ENCODE measurements at places on chromosomes 5 and 9.

DNA sequence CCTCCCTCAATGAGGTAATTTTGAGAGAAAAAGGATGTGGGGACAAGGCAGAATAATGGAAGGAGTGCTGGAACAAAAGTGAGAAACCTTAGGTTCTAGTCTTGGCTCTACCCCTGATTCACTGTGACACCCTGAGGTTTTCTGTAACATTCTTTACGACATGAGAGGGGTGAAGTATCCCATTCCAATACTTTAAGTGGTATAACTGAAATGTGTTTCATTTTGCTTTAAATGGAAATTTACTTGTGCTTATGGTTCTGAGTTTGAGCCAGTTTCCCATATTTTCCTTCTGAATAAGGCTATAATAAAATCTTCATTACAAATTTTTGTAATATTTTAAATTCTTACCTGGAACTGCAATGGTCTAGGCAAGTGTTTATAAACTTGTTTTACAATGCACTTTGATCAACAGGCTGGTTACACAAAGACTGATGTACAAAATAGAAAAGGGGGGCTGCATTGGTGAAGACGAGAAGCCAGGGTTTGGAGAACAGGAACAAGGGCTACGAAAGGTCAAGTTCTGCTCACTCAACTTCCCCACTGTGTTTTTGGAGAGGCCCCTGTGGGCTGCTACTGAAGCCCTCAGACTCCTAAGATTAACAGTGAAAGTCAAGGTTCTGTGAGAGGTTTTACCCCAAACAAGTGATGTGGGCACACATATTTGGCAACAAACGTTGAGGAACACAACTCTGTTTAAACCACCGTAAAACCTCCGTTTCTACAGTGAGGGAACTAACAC, 171.9 kb upstream of the ELL2 start:
- no peak for DNase-seq

DNA sequence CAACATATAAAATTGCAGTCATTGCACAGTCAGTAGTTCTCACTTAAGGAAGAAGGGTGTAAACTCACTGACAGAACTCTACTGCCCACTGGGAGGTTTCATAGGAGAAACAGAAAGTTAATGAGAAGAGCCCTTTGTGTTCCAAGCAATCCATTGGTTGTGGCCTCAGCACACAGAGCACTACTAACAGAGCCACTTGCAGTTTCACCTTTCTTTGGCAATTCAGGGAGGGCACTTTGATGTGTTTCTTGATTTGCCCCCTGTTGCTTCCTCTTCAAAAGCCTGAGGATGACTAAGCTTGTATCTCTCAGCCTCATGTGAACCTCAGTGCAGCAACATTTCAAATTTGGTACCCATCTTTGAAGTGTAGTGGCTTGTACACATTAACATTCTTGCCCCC, 409.4 kb downstream of the DMRTA1 start:
- no peak for DNase-seq

DNA sequence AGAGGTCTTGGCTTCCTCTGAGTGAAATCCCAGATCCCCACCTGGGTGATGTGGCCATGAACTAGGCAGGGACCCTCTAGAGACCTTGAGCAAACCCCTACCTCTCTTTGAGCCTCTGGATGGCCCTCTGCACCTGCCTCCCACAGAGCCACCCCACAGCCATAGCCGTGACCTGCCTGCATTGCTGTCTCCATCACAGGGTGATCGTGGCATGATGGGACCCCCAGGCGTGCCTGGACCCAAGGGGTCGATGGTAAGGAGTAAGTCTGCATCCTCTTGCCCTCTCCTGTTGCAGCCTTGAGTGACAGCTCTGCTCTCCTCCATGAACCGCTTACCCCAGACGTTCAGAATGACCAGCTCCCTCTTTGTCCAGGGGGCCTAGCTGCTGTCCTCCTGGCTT, 70.5 kb upstream of the ORM1 start:
- DNase-seq = no peak

- no peak for DNase-seq
Observed at GRCh38 chr5:173314166-173314952, 13.9 kb downstream of the STC2 start.

DNA sequence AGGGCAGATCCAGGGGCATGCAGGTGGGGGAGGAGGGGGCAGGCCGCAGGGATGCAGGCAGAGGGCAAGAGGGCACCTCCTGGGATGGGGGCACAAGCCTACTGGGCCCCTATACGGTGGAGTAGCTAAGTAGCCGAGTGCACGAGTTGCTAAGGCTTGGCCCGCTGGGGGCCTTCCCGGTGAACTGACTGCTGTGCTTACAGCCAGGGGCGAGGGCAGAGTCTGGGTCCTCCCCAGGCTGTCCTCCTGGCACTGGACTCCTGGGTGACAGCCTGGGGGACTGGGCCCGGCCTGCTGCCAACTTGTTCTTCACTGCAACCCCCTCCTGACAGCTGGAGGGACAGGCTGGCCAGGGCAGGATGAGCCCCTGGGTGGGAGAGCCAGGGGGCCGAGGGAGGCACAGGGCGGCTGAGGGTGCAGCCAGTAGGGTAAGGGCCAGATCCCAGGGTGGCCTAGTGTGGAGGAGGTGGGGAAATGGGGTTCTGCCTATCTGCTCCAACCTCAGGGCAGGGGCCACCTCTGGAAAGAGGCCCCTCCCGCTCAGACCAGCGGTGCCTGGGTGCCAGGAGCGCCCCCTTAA, 1.7 kb upstream of the EGFL7 start:
- no peak for DNase-seq

GRCh38 chr5:75660678-75661465, 49.6 kb downstream of the ANKDD1B start:
- DNase-seq = no peak

- DNase-seq = no peak
Observed at GRCh38 chr5:2522372-2522771, 229.1 kb downstream of the IRX2 start.

DNA sequence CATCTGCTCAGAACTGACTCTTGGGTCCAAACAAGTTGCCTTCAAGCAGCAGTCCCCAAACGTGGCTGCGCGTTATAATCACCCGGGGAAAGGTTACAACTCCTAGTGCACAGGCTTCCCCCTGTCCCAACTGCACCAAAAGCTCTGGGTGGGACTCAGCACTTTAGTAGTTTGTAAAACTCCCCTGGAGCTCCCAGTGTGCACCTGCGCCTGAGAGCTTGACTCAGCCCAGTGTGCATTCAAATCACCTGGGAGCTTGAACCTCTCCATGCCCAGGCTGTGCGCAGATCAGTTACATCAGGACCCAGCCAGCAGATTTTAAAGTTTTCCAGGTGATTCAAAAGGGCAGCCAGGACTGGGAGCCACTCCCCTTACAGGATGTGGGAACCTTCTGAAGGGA, 151.4 kb downstream of the COL23A1 start:
- DNase-seq = no peak

GRCh38 chr9:138117101-138117750, 239.6 kb downstream of the CACNA1B start:
- no peak for DNase-seq

DNA sequence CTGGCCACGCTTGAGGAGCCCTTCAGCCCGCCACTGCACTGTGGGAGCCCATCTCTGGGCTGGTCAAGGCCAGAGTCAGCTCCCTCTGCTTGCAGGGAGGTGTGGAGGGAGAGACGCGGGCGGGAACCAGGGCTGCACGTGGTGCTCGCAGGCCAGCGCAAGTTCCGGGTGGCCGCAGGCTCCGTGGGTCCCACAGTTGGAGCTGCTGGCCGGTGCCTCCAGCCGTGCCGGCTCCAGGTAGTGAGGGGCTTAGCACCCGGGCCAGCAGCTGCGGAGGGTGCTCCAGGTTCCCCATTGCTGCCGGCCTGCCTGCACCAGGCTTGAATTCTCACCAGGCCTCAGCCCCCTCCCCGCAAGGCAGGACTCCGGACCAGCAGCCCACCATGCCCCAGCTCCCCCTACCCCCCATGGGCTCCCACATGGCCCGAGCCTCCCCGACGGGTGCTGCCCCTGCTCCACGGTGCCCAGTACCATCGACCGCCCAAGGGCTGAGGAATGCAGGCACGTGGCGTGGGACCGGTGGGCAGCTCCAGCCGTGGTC, 192.8 kb upstream of the IZUMO3 start:
- no peak for DNase-seq

- no peak for DNase-seq
Observed at GRCh38 chr5:2258861-2259260, 376.1 kb upstream of the IRX4 start.

- no peak for DNase-seq
Observed at GRCh38 chr5:68353605-68354004, 138.0 kb downstream of the PIK3R1 start.

GRCh38 chr5:116475338-116475737, 99.3 kb downstream of the SEMA6A start:
- no peak for DNase-seq

DNA sequence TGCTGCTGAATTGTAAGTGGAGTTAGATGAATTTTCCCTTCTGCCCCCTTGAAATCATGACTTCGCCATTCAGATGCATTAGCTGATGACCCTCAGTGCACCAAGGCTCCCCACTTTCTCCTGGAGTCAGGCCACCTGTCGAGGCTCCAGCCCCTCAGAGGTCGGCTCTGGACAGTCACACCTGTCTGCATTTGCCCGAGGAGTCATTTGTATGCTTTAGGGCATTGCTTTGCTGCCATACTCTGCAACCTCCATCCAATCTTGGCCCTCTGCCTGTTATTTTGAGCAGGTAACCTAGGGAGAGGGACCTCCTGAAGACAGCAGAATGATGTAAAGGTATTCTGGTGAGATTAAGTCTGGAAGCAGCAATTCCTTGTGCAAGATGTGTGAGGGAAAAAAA, 144.8 kb downstream of the MACROH2A1 start:
- no peak for DNase-seq

GRCh38 chr5:72485430-72485974, 21.7 kb downstream of the ZNF366 start:
- DNase-seq = no peak

DNA sequence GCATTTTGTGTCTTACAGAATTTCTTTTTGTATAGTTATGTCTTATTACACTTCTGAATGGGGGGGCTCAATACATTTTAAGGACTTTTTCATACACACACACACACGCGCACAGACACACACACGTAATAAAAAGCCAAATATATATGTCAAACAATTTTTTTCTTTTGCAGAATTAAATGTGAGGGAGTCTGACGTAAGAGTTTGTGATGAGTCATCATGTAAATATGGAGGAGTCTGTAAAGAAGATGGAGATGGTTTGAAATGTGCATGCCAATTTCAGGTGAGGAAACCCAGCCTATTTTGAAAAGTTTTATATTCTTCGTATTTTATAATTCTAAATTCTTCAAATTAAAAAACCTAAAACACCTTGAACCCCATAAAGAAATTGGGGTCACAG, 25.6 kb downstream of the TMEFF1 start:
- DNase-seq = no peak

DNA sequence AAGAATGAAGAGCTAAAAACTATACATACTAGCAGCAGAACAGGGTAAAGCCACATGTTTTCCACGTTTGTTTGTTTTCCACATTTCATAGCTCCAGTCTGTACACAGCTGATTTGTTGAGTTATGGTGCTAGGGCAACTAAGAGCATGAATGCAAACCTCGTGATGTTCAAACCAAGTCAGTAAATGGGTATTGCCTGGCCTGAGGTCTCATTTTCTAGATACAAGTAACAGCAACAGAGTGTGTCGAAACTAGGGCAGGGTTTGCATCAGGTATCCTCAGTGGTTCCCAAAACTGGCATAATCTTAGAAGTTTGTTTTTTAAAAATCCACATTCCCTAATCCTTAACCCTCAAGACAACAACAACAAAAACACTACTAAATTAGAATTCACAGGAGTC, 89.3 kb downstream of the CEMIP2 start:
- no peak for DNase-seq

DNA sequence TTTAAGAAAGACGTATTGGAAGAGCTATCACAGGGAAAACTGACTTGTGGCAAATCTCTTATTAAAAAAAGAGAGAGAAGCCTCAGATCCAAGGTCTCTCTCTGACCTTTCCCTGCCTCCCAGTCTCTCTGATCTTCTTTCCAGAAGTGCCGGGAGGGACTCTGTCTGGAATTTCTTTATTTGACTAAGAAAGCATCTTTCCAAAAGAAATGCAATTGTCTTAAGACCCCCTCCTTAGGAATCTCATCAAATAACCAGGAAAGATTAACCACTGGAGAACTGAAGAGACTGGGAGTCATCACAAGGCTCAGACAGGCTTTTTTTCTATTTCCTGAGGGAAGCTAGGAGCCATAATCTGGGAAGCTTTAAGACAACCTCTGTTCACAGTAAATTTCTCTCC, 4.6 kb downstream of the C1QTNF3 start:
- no peak for DNase-seq

DNA sequence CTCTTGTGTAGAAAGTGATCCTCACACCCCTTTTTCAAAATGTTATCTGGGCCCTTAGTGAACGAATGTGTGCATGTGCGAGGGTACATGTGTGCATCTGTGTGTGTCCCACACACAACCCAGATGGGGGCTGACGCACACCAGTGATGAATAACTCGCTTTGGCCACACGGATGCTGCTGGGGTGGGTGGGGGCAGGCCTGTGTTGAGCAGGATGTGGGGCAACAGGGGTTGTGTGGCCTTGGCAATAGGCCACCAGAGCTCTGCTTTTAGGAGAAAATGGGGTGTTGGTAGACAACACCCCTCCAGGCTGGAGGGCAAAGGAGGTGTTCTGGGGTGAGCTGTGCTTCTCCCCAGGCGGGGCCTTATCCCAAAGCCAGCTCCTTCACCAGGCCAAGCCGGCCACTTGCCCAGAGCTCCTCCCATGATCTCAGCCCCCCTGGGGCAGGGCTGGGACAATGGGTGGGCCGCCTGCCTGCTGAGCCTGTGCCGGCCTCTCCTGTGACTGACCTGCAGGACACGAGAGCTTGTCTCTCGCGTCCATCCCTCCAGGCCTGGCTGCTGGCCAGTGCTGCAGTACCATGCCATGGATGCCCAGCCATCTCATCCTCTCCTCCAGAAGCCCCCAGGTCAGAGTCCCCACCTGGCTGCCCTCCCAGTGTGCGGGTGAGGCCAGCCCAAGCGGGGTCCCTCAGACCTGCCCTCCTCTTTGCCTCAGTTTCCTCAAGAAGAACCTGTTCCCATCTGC, 1.7 kb downstream of the DBN1 start:
- DNase-seq = no peak

DNA sequence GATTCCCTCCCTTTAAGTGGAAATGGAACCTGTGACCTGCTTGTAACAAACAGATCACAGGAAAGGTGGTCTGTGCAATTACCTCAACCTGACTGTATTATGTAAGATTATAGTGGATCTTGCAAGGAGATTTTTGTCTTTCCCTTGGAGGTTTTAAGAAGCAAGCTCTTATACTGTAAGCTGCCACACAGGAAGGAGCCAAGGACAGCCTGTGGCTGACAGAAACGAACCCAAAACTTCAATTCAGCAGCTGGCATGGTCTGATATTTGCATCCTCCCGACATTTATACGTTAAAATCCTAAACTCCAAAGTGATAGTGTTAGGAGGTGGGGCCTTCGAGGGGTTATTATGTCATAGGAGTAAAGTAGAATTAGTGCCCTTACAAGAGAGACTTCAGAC, 711.8 kb upstream of the CTNND2 start:
- no peak for DNase-seq

- no peak for DNase-seq
Observed at GRCh38 chr9:93207326-93207814, 23.4 kb downstream of the WNK2 start.

GRCh38 chr5:7873216-7873615, 4.3 kb downstream of the MTRR start:
- peak; percentile 38 for DNase-seq
